Endodermal cell (in vitro differentiated cells): ENCODE measurements at places on chromosomes 13 and 19.
A peak's percentile ranks its signal among the peaks of the same experiment; 100 is the strongest.

DNA sequence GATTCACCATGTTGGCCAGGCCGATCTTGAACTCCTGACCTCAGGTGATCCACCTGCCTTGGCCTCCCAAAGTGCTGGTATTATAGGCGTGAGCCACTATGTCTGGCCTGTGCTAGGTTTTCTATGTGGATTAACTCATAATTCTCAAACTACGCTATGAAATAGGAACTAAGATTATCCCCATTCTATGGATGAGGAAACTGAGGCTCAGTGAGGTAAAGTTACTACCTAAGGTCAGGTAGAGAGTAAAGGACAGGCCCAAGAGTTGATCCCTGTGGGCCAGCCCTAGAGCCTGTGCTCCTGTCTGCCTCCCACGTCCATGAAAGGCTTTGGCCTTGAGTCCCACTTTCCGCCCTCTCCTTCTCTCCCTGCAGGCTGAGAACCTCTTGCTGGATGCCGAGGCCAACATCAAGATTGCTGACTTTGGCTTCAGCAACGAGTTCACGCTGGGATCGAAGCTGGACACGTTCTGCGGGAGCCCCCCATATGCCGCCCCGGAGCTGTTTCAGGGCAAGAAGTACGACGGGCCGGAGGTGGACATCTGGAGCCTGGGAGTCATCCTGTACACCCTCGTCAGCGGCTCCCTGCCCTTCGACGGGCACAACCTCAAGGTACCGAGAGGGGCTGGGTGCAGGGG, 20.1 kb downstream of the MARK4 start:
- no peak overlapping the region for H3K4me3 ChIP-seq
- H3K27ac ChIP-seq: no peak overlapping the region
- H3K36me3 ChIP-seq: peaks cover 59% of the 10 kb centered on the region
- no peaks in the 10 kb centered on the region for H3K27me3 ChIP-seq
- H3K4me1 ChIP-seq: no peaks in the 10 kb centered on the region
- no peak for DNase-seq

DNA sequence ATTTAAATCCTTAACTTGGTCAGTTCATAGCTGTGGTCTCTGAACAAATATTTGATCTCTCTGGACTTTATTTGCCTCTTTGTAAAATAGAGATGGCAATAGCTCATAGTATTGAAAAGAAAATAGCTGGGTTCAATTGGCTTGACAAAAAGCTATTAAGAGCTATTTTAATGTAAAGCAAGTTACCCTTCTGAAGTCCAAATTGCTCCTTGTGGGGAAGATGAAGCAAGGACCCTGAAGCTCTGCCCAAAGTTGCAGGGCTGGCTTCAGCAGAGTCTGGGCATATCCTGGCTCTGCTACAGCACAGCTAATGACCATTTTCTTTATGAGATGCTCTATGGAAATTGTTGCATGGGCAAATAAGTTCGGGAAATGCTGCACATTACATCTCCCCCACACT, 484.5 kb downstream of the TDRD3 start:
- H3K27me3 ChIP-seq: peaks cover 26% of the 10 kb centered on the region
- no peak overlapping the region for H3K4me3 ChIP-seq
- H3K36me3 ChIP-seq: no peaks in the 10 kb centered on the region
- no peak for DNase-seq
- no peaks in the 10 kb centered on the region for H3K4me1 ChIP-seq

- peaks cover 38% of the 10 kb centered on the region for H3K36me3 ChIP-seq
- H3K4me3 ChIP-seq: no peak overlapping the region
- DNase-seq: no peak
- H3K4me1 ChIP-seq: no peaks in the 10 kb centered on the region
- H3K27ac ChIP-seq: no peak overlapping the region
Observed at GRCh38 chr13:99331881-99332293, 24.7 kb upstream of the GPR183 start.

DNA sequence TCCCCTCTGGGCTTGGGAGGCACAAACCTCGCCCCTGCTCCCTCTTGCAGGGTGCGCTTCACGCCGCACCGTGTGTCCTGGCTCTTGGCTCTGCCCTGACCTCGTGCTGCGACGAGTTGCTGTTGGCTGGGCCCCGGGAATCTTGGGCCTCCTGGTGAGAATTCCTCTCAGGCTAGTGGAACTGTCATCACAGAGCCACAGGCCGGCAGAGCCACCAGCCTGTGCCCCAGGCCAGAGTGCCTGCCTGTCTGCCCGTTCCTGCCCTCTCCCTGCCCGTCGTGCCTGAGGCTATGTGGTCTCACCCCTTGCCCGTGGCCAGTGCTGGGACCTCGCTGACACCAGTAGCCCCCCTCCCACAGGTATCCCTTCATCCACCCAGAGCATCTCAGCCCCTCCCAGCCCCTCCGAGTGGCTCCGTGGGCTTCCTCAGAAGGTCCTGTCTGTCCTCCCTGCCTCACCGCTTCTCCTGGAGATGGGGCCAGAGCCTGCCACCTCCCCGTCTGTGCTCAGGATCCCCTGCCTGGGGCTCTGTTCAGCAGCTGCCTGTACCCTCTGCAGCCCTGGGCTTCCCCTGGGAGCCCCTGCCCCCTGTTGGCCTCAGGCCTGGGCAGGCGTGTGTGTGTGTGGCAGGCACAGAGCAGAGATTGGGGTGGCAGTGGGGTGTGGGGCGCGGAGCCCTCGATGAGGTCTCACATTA, 13.3 kb downstream of the NDUFB7 start:
- no peaks in the 10 kb centered on the region for H3K36me3 ChIP-seq
- peak overlapping the region; percentile 36 for H3K27ac ChIP-seq
- H3K4me3 ChIP-seq: no peak overlapping the region
- no peak for DNase-seq
- peaks cover 6% of the 10 kb centered on the region for H3K4me1 ChIP-seq

DNA sequence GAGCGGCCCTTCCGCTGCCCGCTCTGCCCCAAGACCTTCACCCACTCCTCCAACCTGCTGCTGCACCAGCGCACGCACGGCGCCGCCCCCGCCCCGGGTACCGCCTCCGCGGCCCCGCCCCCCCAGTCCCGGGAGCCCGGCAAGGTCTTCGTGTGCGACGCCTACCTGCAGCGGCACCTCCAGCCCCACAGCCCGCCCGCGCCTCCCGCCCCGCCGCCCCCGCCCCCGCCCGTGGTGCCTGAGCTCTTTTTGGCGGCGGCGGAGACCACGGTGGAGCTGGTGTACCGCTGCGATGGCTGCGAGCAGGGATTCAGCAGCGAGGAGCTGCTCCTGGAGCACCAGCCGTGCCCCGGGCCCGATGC, 3.2 kb upstream of the NAT14 start:
- peaks cover 4% of the 10 kb centered on the region for H3K4me1 ChIP-seq
- H3K27me3 ChIP-seq: no peaks in the 10 kb centered on the region
- H3K4me3 ChIP-seq: no peak overlapping the region
- peaks cover 5% of the 10 kb centered on the region for H3K36me3 ChIP-seq
- no peak overlapping the region for H3K27ac ChIP-seq

DNA sequence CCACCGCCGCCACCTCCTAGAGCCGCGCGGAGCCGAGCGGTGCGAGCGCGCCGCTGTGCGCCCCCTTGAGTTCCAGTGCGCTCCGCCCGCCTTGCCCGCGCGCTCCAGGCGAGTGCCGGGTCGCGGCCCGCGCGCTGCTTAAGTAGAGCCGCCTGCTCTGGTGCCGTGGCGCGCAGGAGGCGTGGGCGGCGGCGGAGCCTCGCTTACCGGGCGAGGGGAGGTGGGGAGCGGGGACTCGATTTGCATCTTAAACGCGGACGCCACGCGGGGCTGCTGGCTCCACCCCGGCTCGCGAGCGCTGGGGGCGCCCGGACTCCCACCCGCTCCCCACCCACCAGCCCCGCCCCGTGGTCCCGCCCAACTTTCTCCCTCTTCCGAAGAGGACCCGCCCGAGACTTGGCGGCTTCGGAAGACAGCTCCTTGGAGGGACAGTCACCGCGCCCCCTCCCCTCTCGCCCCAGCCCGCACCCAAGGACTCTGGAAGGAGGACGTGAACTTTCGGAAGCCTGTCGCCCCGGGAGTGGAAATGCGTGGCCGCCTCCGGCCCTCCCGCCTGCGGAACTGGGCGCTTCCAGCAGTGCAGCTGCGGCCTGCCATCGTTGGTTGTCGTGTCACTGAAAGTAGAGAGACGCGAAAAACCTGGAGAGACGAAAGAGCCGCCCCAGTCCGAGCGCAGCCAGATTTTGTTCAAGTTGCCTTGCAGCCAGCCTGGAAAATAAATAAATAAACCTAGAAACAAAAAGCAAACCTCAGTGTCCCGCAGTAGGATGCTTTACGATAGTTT, at the start of gene KCTD12:
Gene KCTD12 (minus strand): TSS at position 114 of the 784 bp plus-strand sequence. CDS start 257 bp downstream, outside the sequence.
- H3K27me3 ChIP-seq: peaks cover 83% of the 10 kb centered on the region
- H3K4me3 ChIP-seq: peak within 1 kb of the TSS; percentile 76
- H3K36me3 ChIP-seq: no peaks in the 10 kb centered on the region
- H3K27ac ChIP-seq: no peak within 1 kb of the TSS
- DNase-seq: peak; percentile 87

- no peaks in the 10 kb centered on the region for H3K4me1 ChIP-seq
- H3K27ac ChIP-seq: no peak overlapping the region
- no peak for DNase-seq
- no peaks in the 10 kb centered on the region for H3K27me3 ChIP-seq
Observed at GRCh38 chr13:102928941-102929675, 83.3 kb downstream of the ERCC5 start.

- no peaks in the 10 kb centered on the region for H3K27me3 ChIP-seq
- H3K27ac ChIP-seq: no peak overlapping the region
- no peak overlapping the region for H3K4me3 ChIP-seq
- DNase-seq: no peak
Observed at GRCh38 chr19:6378486-6378885, 2.8 kb upstream of the PSPN start.

- H3K27ac ChIP-seq: no peak overlapping the region
- DNase-seq: no peak
- no peaks in the 10 kb centered on the region for H3K4me1 ChIP-seq
- no peak overlapping the region for H3K4me3 ChIP-seq
Observed at GRCh38 chr13:39538816-39539790, 63.9 kb downstream of the LHFPL6 start.

DNA sequence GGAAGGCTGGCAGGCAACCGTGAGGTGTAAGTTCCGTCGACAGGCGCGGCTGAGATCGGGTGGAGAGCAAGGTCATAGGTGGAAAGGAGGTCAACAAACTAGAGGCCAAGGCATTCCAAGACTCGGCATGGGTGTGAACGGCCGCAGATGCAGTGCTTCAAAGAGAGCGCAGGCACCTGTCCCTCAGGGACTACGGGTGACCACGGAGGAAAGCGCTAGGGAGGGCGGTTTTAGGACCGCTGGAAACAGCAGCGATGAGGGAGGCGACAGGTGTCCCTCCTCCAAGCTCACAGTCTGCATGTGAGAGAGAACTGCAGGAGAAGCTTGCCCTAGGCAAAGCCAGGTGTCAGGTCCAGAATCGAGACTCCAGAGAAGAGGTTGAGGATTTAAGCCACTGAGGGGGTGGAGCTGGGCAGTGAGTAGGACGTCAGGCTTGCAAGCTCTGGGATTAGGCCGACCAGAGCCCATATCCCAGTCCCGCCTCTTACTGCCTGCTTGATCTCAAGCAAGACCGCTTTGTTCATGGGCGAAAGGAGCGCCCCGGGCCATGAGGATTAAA, 1.6 kb upstream of the MLNR start:
- H3K4me1 ChIP-seq: no peaks in the 10 kb centered on the region
- H3K4me3 ChIP-seq: no peak overlapping the region
- no peaks in the 10 kb centered on the region for H3K36me3 ChIP-seq

- H3K4me3 ChIP-seq: peak overlapping the region; percentile 96
- no peak for DNase-seq
- peaks cover 31% of the 10 kb centered on the region for H3K36me3 ChIP-seq
- peak overlapping the region; percentile 87 for H3K27ac ChIP-seq
- H3K4me1 ChIP-seq: no peaks in the 10 kb centered on the region
Observed at GRCh38 chr19:39970425-39970674, 615 bp upstream of the PSMC4 start.

- no peak overlapping the region for H3K4me3 ChIP-seq
- H3K27ac ChIP-seq: no peak overlapping the region
- H3K4me1 ChIP-seq: no peaks in the 10 kb centered on the region
Observed at GRCh38 chr13:43805681-43806128, 18.9 kb upstream of the ENOX1 start.

- no peak for DNase-seq
- H3K4me1 ChIP-seq: no peaks in the 10 kb centered on the region
- H3K27ac ChIP-seq: no peak overlapping the region
- H3K4me3 ChIP-seq: no peak overlapping the region
- no peaks in the 10 kb centered on the region for H3K36me3 ChIP-seq
Observed at GRCh38 chr13:22874839-22875238, 305.9 kb upstream of the SGCG start.

DNA sequence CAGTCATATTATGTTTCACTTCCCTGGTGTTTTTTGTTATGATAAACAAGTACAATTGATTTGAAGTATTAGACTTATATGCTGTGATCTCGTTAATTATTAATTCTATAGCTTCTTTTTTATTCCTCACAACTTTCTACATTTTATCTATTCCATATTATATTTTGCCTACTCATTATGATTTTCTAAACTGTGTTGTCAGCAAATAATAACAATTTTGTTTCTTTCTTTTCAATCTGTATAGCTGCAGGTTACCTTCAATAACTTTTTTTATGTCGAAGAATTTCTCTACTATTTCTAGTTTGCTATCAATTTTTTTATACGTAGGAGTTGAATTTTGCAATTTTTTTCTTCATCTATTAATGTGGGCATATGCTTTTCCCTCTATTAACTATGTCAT, 304.4 kb downstream of the PCDH17 start:
- no peaks in the 10 kb centered on the region for H3K27me3 ChIP-seq
- DNase-seq: no peak
- no peaks in the 10 kb centered on the region for H3K36me3 ChIP-seq
- H3K4me3 ChIP-seq: no peak overlapping the region
- H3K4me1 ChIP-seq: no peaks in the 10 kb centered on the region

- peak overlapping the region; percentile 99 for H3K4me3 ChIP-seq
- no peaks in the 10 kb centered on the region for H3K27me3 ChIP-seq
Observed at GRCh38 chr19:6392221-6393073, 517 bp downstream of the GTF2F1 start.

GRCh38 chr19:4015705-4016402, 8.3 kb downstream of the PIAS4 start:
- no peak overlapping the region for H3K4me3 ChIP-seq
- no peaks in the 10 kb centered on the region for H3K4me1 ChIP-seq
- peaks cover 27% of the 10 kb centered on the region for H3K36me3 ChIP-seq

DNA sequence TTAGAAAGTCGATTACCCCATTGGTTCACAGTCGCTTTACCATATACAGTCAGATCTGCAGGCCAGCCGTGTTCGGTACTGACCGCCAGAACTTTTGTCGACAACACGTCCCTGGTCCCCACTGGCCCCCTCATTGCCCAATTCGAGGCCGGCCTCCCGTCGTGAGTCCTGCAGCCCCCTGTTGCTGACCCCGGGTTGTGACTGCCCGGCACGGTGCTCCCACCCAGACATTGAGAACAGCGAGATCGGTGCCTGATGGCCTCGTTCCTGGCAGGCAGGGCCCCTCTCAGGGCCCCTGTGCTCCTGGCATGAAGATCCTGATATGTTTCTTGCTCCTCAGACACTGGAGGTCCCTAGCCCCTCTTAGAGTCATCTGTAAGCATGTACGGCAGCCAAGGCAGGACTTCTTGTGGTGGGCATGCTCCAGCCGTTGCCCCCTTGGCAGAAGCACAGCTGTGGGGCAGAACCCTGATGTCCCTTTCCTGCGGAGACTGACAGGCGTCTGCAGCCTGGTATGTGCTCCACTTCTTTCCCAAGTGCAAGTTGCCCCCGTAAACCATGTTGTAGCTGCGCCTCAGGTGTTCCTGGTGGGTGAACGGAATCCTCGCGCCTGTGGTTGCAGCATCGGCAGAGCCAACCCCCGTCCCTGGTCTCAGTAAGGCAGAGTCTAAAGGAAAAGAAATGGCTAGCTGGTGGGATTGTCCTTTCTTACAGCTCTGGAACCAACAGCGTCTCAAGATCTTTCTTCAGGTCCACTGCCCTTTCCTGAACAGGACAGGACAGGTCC, 123.2 kb upstream of the SPACA7 start:
- no peaks in the 10 kb centered on the region for H3K36me3 ChIP-seq
- no peaks in the 10 kb centered on the region for H3K4me1 ChIP-seq
- peaks cover 5% of the 10 kb centered on the region for H3K27me3 ChIP-seq
- DNase-seq: no peak
- no peak overlapping the region for H3K4me3 ChIP-seq
